ENCODE measurements at places on chromosomes 13 and 19. TPM values are rescaled to one million over a fixed set of nuclear protein-coding genes. Genes with fewer than 3 reads are reported as not detected.

Gene OXGR1
- total RNA-seq = 0.27 TPM

DNA sequence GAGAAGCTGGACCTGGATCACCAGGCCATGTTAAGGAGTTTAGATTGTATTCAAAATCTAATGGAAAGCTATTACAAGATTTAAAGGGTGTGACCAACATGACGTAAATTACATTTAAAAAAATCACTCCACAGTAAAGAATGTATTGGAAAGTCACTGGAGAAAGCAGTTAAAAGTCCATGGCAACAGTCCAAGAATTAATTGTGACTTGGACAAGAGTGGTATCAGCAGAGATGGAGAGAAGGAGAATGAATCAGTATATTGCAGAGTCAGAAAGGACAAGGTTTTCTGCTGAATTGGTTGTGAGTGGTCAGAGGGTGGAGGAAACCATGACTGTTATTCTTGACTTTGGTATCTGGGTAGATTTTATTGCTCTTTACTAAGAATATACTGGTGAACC, 535.1 kb upstream of the SLITRK1 start:
- no peak for DNase-seq

Gene UBE2L5
- 0.22 TPM for total RNA-seq

Gene SHD
- not detected for total RNA-seq

DNA sequence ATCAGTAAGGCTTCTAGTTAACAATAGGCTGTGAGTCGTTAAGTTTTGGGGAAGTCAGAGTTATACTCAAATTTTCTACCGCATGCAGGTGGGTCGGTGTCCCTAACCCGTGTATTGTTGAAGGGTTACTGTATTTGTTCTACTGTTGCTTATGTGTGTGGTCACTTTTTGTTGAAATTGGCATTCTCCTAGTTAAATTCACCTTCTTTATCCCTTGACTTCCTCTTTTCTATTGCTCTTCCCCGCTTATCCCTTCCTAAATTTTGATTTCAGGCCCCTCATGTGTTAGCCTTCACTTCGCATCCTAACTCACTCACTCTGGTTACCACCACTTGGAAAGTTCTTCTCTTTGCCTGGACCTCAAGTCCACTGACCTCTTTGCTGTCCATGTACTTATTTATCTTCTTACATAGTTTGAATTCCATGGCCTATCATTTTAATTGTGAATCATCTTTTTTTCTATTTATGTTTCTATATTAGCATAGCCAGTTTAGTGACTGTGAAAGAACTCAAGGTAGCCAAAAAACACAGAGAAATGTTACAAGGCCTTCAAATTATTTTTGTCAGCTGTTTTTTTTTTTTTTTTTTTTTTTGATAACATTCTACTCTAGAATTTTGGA, 52.9 kb downstream of the NDFIP2 start:
- DNase-seq = no peak

Gene CGB8
- not detected for total RNA-seq

Gene PRTN3
- 0.71 TPM for total RNA-seq

Gene UBL5
- total RNA-seq = 206 TPM

DNA sequence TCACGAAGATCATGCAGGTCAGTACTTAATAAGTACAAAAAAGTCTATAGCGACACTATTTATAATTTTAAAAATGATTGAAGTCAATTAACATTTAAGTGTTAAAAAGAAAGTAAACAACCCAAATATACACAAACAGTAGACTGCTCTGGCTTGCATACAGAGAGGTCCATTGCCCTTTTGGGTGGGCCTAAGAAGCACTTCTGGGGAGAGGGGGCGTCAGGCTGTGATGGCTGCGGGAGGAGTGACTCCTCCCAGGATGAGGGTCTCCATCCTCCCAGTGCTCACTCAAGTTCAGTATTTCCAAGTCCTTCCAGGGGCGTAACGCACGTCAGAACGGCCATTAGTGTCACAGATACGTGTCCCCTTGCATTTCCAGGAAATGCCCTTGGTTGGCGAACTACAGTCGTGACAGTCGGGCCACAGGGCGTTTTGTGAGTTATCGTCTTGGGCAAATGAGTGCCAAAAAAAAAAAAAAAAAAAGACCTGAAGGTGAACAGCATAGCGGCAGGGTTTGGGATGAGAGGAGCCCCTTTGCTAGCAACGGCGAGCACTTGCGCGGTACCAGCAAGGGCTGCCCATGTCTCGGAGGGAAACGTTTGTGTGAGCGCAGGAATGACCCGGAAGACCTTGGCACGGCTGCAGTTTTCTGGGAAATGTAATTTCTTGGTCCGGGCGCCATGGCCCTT, at the start of gene SCGB2B2:
TSS of gene SCGB2B2 (minus strand) at position 463 of the 689 bp plus-strand sequence. CDS start 82,596 bp downstream, outside the sequence.
- peak; percentile 89 for DNase-seq

Gene ADPRHL1
- 14.5 TPM for total RNA-seq

GRCh38 chr19:56727677-56728076, 56.1 kb upstream of the ZNF835 start:
- DNase-seq = no peak

Gene ADGRE1
- total RNA-seq = 1.8 TPM

GRCh38 chr19:32735936-32736335, 16.4 kb downstream of the TDRD12 start:
- DNase-seq = no peak

DNA sequence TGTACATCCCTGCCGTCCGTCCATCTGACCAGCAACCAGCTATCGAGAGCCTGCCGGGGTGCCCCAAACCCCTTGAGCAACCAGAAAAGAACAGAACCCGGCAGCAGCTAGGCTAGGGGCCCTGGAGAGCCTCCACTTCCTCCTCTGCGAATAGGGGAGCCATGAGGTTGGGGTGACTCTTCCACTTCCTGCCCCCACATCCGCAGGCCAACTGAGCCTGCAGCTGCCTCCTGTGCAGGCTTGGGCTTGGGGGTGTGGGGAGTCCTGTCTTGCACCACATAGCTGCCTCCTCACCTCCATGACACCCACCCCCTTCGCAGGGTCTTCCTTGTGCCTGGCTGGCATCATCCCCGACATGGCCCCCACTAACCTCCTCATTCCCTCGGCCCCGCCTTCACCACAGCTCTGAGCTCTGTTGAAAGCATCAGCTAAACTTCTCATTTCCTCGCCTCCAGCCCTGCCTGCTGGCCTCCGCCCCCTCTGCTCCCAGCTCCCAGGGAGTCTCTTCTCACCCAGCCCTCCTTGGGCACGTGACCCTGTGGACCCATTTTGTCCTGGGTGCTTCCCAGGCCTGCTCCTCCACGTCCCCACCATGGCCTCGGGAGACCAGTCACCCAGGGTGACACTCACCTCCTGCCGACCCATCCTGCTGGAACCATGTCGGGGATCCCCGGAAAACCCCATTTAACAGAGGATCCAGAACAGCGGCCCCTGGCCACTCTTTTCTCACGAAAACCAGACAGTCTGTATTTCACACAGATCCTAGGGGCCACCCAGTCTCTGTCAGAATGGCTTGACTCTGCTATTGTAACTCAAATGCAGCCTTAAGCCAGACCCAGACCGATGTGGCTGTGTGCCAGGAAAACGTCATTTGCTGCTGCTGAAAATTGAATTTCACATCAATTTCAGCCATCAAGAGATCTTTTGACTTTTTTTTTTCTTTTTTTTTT, 50.4 kb downstream of the MYO9B start:
- DNase-seq = peak; percentile 88

Gene PSG7
- not detected for total RNA-seq

GRCh38 chr13:110266983-110267382, 40.0 kb downstream of the COL4A1 start:
- peak; percentile 52 for DNase-seq

DNA sequence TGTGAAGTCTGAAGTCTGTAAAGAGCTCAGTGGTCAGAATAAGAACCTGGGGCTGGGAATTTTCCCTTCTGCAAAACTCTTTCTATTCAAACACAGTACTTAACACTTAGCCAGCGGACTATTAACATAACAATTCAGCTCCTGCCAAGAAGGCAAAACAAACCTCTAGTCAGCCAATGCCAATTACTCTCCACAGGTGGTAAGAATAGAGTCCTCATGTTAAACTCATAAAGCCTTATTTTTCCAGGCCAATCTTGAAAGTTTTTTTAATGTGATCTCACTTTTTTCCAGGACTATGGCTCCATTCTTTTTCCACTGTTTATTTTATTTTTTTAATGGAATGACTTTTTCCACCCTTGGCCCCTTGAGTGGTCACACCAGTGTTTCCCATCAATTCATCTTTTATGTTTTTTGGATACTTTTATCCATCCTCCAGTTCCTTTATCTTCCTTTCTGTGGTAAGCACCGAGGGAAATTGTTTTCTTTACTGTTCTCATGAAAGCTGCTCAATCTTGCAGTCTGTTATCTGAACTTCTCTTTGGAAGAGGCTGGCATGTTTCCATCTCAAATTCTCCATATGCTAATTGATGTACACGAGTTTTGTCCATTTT, 217.3 kb downstream of the LHFPL6 start:
- DNase-seq = no peak

DNA sequence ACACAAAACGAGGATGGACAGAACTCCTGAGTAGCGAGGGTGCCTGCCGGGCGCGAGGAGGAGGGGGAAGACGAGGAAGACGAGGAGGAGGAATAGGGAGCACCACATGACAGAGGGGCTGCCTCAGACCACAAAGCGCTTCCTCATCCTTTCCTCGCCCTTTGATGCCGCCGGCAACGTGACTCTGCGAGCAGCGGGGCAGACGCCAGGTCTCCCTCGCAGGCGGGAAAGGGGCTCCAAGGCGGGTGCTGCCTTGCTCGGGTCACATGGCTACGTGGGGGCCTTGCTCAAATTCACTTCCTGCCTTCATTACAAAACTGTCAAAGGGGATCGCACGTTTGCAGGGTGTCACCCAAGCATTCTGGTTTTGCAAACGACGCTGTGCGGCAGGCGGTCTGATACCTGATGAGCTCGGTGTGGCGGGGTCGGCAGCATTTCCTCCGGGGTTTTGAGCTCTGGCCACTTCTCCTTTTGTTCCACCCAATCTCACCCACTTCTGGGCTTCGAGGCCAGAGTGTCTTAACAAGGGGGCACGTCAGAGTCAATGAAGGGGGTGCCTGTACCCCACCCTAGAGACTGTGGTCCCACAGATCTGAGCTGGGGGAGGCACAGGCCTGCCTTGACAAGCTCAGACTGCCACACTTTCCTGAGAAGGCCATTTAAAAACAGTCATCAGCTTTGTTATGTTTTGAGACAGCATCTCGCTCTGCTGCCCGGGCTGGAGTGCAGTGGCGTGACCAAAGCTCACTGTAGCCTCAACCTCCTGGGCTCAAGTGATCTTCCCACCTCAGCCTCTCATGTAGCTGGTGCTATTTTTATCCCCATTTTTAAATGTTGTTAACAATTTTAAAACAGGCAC, 14.9 kb downstream of the MAP2K2 start:
- no peak for DNase-seq
